ENCODE measurements at places on chromosomes 2 and 18. TPM values are rescaled to one million over a fixed set of nuclear protein-coding genes. Genes with fewer than 3 reads are reported as not detected.

The CIB4 gene
- total RNA-seq, result not detected

The INHBB gene
- total RNA-seq, result not detected

The SF3B1 gene
- 83.6 TPM for total RNA-seq

The CRYGD gene
- not detected for total RNA-seq

The FAM110C gene
- 19.0 TPM for total RNA-seq

The CNDP1 gene
- total RNA-seq, result not detected

The KRTCAP3 gene
- total RNA-seq, result 29.4 TPM

The ZNF892 gene
- total RNA-seq, result 2.7 TPM

The CHRNG gene
- total RNA-seq, result not detected

The SOCS6 gene
- 13.0 TPM for total RNA-seq

The CTAGE1 gene
- total RNA-seq, result not detected

The EML6 gene
- total RNA-seq, result 0.04 TPM

The SEPTIN10 gene
- total RNA-seq, result 61.2 TPM

The IL1R2 gene
- total RNA-seq, result 12.9 TPM

The GRP gene
- not detected for total RNA-seq

The ATG4B gene
- total RNA-seq, result 58.7 TPM

The SLC19A3 gene
- 0.08 TPM for total RNA-seq

The ANKRD44 gene
- total RNA-seq, result 0.49 TPM

The PDCL3 gene
- total RNA-seq, result 20.2 TPM

The DSC2 gene
- total RNA-seq, result 19.4 TPM

The MROH2A gene
- not detected for total RNA-seq

The TDRD15 gene
- not detected for total RNA-seq

The MRPL53 gene
- 27.6 TPM for total RNA-seq

The KANSL1L gene
- 3.0 TPM for total RNA-seq

The MYL1 gene
- not detected for total RNA-seq

The SLC5A6 gene
- total RNA-seq, result 49.7 TPM

The REG3A gene
- not detected for total RNA-seq

The PDE11A gene
- not detected for total RNA-seq

The CDK15 gene
- 0.16 TPM for total RNA-seq

The ARHGAP15 gene
- not detected for total RNA-seq

The TGFA gene
- total RNA-seq, result 194 TPM

The CD8A gene
- 0.08 TPM for total RNA-seq

The ARHGAP25 gene
- 20.4 TPM for total RNA-seq

The RUFY4 gene
- total RNA-seq, result not detected

The COX7A2L gene
- total RNA-seq, result 250 TPM

The TFCP2L1 gene
- 16.7 TPM for total RNA-seq

The BUB1 gene
- 46.6 TPM for total RNA-seq
